Stimulated activated naive B cell treated with anti-CD40 and anti-IgM and Interleukin-4, amounts not matched to agents 10 μg/mL and 1 μg/mL and 100 μg/mL, for 72 hours (primary cell): ENCODE measurements at places on chromosomes 16 and 17.

DNA sequence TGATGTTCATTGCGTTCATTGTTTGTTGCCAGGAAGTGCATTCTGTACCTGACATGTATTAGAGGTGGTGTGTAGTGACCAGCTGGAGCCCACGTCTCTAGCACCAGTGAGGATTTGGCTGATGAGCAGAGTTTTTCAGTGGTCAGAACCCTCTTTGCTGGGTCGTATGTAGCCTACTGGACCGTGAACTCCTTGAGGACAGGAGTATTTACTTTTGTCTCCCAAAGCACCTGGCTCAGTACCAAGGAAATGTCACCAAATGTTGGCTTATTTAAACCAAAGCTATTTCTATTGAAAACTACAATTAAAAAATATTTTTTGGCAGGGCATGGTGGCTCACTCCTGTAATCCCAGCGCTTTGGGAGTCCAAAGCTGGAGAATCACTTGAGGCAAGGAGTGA, 262.7 kb downstream of the SNX29 start:
- no peaks in the 10 kb centered on the region for H3K27me3 ChIP-seq
- no peak overlapping the region for H3K4me3 ChIP-seq
- H3K27ac ChIP-seq, result no peak overlapping the region
- DNase-seq, result no peak

DNA sequence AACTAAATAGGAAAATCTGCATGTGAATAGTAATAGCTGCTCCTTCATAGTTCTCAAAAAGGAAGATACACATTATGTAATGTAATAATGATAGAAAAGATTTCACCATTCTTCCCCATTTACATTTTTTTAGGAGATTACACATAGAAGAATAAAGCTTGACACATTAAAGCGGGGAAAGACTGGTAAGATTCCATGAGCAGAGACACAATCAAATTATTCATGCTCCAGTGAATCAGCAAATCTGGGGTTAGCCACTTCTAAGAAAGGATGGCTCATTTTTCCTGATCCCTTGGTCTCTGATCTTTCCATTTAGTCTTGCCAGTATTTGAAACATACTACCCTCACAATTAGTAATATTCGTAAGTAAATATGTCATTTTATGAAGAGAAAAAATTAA, 81.9 kb downstream of the CA4 start:
- H3K4me1 ChIP-seq, result no peaks in the 10 kb centered on the region
- no peak overlapping the region for H3K4me3 ChIP-seq
- DNase-seq, result no peak
- H3K36me3 ChIP-seq, result peaks cover 11% of the 10 kb centered on the region

DNA sequence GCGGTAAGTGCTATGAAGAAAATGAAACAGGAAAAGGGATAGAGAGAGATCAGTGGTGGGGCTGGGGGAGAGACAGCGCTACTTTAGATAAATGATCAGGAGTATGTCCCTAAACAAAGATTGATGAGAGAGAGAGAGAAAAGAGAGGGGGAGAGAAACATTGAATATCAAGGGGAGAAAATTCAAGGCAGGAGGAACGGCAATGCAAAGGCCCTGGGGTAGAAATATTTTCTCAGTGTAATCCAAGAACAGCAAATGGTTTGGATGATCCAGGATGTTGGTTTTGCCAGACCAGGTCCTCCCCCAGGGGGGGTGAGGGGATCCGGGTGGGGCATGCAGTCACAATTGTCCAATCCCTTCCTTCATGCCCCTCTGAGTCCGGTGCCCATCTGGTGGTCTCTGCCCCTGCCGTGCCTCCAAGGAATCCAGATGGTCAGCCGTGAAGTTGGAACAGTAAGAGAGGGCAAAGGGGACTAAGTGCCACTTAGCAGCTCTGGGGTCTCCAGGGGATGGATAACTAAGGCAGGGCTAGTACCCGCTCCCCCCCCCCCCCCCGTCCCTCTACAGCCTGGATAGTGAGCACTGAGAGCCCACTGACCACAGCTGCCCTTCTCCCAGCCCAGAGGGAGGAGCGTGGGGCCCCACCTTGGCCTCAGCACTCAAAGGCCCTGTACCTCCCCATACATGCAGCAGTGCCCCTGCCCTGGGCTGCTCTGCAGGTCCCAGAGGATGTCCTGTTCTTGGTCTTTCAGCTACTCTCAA, 43.7 kb downstream of the TMEM132E start:
- H3K4me1 ChIP-seq, result no peaks in the 10 kb centered on the region

DNA sequence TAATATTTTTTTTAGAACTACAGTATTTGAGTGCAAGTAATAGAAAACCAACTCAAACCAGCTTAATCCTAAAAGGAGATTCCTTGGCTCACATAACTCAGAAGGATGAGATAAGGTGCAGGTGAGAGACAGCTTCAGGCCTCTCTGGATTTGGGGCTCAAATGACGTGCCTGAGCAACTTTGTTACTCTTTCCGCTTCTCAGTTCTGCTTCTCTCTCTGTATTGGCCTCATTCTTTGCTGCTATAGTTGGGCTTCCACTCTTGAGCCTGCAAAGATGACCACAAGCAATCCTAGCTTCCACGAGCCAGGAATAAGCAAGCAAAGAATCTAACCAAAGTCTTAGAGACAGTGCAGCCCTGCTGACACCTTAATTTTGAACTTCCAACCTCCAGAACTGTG, 45.0 kb upstream of the NLK start:
- H3K4me3 ChIP-seq, result no peak overlapping the region
- no peaks in the 10 kb centered on the region for H3K4me1 ChIP-seq
- H3K36me3 ChIP-seq, result no peaks in the 10 kb centered on the region
- DNase-seq, result no peak
- no peak overlapping the region for H3K27ac ChIP-seq

- no peaks in the 10 kb centered on the region for H3K27me3 ChIP-seq
- no peak overlapping the region for H3K27ac ChIP-seq
- no peak overlapping the region for H3K4me3 ChIP-seq
- no peak for DNase-seq
These were observed 6.2 kb downstream of the BRCA1 start for GRCh38 chr17:43118679-43119615.

DNA sequence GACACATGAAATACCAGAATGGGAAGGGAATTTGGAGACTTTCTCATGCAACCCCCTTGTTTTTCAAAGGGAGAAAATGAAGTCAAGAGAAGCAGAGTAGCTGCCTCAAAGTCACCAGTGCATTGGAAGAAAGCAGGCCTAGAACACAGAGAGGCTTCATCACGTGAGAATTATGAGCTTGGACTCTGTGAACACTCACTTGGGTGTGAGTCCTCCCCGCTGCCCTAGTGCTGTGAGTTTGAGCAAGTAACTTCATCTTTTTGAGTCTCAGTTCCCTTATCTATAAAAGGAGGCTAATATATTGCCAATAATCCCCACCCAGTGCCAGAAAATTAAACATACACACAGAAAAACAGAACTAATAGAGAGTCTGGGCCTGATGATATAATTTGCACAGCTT, 315.8 kb downstream of the XYLT1 start:
- no peak for DNase-seq
- no peak overlapping the region for H3K4me3 ChIP-seq
- H3K36me3 ChIP-seq, result peaks cover 36% of the 10 kb centered on the region

DNA sequence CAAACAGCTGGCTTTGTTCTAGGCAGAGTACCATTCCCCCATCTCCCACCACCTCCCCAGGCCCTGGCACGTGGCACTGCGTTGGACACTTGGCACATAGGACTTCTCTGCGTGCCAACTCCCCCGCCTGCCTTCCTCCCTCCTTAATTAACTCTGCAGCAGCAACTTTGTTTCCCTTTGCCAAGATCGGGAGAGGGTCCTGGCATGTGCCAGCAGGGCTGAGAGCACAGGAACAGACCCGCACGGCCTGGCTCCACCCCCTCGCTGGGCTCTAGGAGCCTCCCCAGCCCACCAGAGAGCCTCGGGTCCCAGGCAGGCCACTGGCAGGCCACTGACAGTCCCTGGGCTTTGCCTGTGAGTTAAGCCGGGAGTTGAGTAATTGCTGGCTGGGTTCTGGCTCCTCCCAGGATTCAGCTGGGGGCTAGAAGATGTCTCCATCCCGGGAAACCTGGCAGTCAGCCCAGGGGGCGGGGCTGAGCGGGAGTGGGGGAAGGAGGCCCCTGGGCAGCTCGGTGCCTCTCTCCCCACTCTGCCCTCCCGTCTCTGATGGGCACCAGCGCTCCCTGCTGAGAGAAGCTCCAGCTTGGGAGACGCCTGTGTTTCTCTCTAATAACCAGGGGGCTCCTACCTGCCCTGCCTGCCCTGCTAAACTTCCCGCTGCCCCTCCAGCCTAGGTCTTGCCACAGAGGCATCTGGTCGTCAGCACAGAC, 224.0 kb upstream of the TNRC6C start:
- DNase-seq, result no peak
- peaks cover 54% of the 10 kb centered on the region for H3K27me3 ChIP-seq
- no peak overlapping the region for H3K4me3 ChIP-seq
- no peaks in the 10 kb centered on the region for H3K4me1 ChIP-seq
- H3K27ac ChIP-seq, result no peak overlapping the region
- peaks cover 5% of the 10 kb centered on the region for H3K36me3 ChIP-seq

- no peaks in the 10 kb centered on the region for H3K27me3 ChIP-seq
- peaks cover 9% of the 10 kb centered on the region for H3K4me1 ChIP-seq
- no peak for DNase-seq
- peaks cover 15% of the 10 kb centered on the region for H3K36me3 ChIP-seq
These were observed 152.4 kb downstream of the SSH2 start for GRCh38 chr17:29777663-29778062.

GRCh38 chr16:82603784-82604411, 22.9 kb upstream of the CDH13 start:
- no peaks in the 10 kb centered on the region for H3K36me3 ChIP-seq
- DNase-seq, result no peak
- no peaks in the 10 kb centered on the region for H3K4me1 ChIP-seq
- H3K27ac ChIP-seq, result no peak overlapping the region
- H3K4me3 ChIP-seq, result no peak overlapping the region
- no peaks in the 10 kb centered on the region for H3K27me3 ChIP-seq

DNA sequence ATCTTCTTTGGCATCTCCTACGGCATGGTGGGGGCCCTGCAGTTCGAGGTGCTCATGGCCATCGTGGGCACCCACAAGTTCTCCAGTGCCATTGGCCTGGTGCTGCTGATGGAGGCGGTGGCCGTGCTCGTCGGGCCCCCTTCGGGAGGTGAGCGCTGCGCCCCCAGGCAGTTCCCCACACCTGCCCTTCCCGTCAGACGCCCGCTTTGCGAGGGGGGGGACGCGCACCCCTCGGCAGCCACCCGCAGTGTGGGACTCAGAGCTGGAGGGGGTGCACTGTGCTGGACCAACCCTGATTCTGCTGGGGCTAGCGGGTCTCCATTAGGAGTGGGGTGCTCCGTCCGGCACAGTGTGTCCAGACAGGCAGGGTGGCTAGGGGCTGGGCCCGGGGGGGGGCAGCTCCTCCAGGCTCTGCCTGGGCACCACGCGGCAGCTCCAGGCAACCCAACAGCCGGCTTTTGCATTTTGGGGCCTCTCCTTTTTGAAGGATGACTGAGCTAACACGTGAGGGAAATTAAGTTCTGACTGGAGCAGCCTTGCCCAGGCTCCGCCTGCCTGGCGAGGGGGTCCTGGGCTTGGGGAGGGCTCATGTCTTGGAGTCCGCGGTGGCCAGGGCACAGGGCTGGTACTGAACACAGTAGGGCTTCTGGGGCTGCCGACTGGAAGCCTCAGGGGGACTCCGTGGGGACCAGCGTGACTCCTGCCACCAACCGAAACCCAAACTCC, 9.1 kb downstream of the SLC16A3 start:
- no peak for DNase-seq
- H3K4me1 ChIP-seq, result peaks cover 79% of the 10 kb centered on the region
- H3K27me3 ChIP-seq, result no peaks in the 10 kb centered on the region
- peaks cover 28% of the 10 kb centered on the region for H3K36me3 ChIP-seq
- H3K27ac ChIP-seq, result peak overlapping the region; percentile 93

GRCh38 chr17:73316919-73317505, 5.2 kb upstream of the CDC42EP4 start:
- H3K27me3 ChIP-seq, result no peaks in the 10 kb centered on the region
- peak; percentile 73 for DNase-seq
- H3K36me3 ChIP-seq, result no peaks in the 10 kb centered on the region
